ENCODE measurements at places on chromosomes 11 and 22.

DNA sequence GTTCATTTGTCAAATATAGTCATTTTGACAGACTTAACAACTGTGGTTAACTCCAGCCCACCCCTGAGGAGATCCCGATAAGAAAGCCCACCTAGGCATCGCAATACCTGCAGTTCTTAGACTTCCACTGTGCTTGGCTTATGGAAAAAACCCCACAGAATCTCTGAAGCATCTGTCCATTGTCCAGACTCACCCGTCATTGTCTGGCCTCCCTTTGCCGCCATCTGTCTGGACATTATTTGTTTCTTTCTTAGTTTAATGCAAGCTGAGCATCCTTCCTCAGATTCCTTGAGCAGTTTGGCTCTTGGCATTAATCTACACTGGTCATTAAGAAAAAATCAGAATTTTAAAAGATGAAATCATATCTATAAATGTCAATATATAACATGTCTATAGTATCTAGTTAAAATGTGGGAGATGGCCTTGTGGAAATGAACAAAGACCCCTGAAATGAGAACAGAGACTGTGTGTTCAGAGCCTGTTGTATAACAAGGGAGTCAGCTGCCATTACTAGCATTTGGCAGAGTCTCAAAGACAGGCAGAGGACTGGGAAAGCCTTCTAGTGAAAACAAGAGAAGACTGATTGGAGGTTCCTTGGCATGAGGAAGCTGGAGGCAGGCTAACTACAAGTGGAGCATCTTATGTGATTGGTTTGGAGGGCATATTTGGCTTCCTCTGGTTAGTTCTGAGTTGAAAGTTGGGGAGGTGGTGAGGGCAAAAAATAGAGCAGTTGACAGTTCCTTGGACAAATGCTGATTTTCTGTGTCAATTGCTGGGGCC, 80.4 kb downstream of the SPON1 start:
- DNase-seq: no peak

GRCh38 chr22:18096823-18097222, 13.8 kb upstream of the TUBA8 start:
- DNase-seq: peak; percentile 24

GRCh38 chr22:28297504-28297903, 378.4 kb upstream of the PITPNB start:
- DNase-seq: no peak

DNA sequence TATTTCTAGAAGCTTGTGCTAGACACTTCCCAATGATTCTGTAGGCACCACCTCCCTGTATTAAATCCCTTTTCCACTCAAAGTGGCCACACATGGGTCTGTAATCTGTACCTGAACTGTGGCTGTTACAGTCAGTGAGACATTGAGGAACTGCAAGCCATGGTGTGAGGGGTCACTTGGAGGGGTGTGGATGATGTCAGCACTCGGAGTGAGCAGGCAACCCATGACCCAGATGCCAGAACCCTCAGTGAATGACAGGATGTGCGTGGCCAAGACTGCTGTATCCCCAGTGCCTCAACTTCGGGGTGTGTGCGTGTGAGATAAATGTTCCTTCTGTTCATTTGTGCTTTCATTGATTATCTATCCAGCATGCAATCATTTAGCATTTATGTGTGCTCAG, 14.7 kb upstream of the SHANK3 start:
- DNase-seq: no peak

- peak; percentile 66 for DNase-seq
Measured at GRCh38 chr22:46614025-46614931, 5.9 kb upstream of the GRAMD4 start.

GRCh38 chr22:42962295-42963230, 52.4 kb downstream of the PACSIN2 start:
- no peak for DNase-seq

DNA sequence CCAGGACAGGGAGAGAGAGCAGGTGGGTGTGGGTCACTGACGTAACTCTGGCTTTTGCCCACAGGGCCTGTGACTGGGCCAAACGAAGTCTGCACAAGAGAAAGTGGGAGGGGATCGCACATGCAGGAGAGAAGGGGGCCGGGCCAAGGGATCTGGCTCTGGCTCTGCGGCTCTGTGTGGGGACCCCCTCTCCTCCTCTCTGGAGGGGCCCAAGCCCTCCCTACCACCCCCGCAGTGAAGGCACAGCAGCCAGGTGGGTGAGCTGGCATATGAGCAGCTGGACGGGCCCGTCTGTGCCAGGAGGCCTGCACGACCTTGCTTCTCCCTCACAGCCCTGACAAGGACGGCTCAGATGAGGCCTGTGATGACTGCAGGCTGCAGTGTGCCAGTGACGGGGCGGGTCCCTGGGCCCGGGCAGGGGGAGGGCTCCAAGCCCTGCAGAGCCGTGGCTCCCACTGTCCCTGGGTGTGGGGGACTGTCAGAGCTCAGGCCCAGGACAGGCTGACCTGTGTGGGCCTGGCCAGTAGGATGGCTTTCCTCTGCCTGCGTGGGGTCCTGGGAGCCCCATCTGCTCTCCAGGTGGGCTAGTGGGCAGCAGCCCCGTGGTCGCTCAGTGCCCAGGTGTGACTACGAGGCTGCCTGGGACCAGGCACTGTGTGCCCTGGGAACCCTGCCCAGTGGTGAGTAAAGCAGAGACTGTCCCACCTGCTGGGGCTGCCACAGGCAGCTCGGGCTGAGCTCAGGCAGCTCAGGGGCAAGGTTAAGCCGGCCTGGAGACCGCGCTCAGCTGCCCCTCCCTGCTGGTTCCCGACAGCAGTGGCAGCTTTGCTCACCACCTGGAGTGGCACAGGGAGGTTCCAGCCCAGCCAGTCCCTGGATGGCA, 22.2 kb downstream of the MRGPRG start:
- DNase-seq: no peak

DNA sequence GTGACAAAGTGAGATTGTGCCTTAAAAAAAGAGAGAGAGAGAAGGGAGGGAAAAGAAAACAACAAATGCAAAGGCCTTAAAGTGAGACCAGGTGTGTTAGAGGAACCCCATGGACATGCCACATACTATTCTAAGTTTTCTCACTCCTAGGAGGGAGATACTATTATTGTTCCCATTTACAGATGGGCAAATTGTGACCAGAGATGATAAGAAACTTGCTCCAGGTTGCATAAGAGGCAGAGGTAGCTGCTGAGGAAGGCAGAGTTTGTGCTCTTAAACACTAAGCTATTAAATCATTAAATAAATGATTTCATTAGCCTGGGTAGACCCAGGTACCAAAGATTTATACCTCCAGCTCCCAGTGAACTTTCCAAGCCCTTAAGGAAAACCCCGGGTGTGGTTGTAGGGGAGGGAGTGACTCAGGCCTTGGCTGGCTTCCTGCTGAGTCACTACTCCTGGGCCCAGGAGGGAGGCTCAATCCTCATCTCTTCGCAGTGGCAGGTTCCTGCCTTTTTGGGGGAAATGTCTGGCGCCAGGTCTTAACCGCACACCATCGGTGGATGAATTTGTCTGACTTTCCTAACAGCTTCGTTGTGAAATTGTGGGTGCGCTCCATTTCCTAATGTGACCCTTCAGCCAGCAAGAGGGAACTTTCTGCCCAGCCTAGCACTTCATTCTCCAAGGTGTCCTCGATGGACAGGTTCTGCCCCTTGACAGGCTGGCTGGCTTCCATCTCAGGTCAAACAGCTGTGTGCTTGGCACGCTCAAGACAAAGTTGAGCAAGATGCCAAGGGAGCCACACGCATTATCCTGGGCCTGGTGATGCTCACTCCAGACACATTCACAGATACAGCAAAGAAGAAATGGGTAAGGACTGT, 33.4 kb upstream of the PTPRJ start:
- peak; percentile 36 for DNase-seq

DNA sequence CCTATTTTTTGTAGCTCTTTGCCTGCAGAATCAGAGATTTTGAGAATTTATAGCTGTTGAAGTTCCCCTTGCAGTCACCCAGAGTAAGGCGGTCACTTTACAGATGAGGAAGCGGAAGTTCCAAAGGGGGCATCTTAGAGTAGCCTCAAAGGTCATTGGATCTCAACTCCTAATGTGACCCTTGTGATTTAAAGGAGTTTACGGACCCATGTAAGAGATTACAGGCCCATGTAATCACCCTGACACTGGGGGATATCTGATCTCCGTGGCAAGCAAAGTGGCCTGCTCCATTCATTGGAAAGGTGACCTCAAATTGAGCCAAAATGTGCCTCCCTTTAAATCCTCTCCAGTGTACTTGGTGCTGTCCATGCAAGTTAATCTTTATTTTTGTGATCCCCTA, 15.7 kb downstream of the P2RX3 start:
- no peak for DNase-seq

DNA sequence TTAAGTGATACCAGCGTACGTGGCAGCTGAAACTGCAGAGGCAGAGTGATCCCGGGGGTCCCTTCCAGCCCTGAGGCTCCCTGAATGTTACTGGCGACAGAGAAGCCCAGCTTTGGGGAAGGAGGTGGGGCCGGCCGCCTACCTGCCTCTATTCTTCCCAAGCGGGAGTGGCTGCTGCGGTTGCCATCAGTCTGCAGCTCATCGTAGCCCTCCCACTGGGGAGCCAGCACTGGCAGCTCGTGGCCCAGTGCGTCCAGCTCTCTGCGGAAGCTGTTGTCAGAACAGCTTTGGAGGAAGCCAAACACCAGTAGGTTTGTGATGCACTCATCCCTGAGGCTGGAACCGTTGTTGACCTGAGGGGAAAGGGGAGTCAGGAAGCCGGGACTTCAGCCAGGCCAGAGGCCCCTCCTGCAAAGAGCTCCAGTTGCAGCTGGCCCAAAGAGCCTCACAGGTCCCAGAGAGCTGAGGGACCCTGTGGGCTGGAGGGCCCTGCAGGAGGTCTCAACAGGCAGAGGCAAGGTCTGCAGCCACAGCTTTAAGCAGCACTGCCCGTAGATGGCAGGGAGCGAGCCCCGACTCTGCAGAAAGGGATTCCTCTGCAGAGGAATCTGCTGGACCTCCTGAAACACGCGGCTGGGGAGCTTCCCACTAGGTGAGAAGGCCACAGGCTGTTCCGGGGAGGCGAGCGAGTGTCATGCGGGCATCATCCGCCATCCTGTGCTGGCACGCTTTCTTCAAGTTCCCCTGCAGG, 30.4 kb downstream of the BID start:
- DNase-seq: no peak
